ENCODE measurements at places on chromosomes 1 and 21.

DNA sequence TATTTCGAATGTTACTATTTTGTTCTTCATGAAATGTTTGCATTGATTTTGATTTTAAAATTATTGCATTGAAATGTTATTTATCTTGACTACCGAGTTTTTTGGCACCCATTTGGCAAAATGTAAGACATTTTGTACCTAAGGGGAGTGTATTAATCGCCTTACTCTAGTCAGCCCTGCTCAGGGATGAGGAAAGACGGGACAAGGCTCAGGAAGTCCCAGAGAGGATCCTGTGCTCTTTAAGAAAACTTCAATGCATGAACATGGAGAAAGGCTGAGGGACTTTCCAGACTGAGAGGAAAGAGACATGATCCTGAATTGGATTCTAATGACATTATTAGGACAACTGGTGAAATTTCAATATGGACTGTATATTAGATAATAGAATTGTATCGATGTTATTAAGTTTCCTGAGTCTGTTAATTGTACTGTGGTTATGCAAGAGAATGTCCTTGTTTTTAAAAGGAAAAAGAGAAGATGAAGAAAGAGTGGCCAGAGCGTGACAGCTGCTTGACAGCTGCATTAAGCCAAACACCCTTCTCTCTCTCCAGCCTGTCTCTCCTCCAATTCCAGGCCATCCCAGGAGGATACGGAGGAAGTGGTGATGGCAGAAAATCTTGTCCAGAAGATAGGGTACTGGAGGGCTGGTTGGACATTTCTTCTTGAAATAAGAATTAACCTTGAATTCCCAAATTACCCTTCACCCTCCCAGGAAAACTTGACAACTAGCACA is 66.0 kb downstream of the PLEKHA6 start:
- DNase-seq = no peak

GRCh38 chr1:53511933-53512806 is 53.0 kb downstream of the DMRTB1 start:
- DNase-seq = no peak

DNA sequence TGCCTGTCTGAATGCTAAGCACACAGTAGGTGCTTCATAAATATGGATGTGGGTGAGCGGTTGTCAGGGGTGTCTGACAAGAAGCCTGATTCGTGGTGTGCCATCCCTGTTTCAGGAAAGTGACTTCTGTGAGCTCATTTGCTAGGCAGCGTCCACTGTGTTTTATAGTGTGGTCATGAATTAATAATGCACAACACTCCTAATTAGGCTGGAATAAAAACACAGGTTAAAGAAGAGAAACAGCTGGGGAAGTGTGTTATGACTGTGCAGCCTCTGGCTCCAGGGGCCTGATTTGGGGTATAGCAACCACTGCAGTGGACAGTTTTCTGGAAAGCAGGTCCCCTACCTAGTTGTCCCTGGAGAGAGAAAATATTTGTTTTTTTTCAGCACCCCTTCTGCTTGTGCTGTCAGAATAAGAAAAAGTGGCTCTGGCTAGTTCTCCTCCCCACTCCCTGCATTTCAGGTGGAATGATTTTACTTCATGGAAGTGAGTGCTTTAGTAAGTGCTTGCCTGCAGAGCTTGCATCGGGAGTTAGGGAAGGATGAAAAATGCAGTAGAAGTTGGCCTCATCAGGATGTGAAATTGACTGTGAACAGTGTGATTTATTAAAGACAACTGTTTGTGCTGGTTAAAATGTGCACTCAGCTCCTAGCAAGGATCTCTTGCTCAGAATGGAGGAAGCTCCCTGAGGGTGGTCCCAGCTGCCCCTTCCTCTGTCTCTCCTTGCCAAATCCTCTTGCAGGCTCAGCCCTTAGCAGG is 333.8 kb downstream of the HHAT start:
- no peak for DNase-seq

DNA sequence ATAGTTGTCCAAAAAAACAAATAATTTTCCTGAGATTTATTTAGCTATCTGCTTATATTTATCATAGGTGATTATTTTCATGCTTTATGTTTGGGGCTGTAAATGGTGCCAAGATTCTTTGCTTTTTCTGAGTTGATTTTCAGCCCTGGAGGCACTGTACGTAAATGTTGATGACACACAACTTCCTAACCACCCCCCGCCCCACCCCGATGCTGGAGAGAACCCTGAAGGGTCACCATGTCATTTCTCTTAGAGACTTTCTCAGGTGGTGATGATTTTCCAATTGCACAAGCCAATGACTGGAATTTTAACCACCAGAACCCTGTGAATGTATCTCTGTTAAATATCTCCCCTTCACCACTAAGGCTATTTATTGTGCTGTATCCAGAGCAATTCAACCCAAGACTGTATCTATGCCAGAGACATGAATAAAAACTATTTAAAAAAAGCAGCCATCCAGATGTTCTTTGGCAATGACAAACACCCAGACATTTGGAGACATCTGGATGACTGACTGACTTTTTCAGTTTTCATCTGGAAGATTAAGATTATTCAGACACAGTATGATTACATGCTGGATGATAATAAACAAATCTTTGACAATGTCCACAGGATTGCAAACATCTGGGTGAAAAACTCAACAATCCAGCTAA is 346.0 kb downstream of the LMX1A start:
- DNase-seq = no peak

GRCh38 chr1:215987092-215987875 is 420.2 kb downstream of the KCTD3 start:
- DNase-seq = no peak

DNA sequence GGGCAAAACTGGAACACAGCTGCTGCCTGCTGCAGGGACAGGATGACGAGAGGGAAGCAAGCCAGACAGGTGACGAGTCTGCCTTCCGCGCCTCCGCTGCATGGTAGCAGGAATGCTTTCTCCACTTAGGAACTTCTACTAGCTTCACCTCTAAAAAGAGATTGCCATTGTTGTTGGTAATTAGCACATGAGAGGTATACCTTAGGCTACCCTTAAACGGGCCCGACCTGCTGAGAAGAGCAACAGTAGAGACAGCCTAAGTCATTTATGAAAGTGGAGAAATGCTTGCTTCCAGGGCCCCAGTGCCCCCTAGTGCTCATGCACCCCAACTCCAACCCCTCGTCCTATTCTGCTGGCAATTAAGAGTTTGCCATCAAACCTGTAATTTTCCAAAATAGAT is 96.9 kb upstream of the AKT3 start:
- no peak for DNase-seq

DNA sequence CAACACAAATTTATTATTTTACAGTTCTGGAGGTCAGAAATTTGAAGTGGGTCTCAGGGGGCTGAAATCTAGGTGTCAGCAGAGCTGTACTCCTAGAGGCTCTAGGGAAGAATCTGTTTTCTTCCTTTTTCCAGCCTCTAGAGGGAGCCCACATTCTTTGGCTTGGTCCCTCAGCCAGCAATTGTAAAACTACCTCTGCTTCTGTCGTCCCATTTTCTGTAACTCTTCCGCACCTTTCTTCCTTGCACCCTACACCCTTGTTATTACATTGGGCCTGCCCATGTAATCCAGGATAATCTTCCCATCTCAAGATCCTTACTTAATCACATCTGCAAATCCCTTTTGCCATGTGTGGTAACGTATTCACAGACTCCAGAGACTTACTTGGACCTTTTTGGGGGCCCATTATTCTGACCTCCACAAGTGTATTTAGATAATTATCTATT is 24.8 kb upstream of the THEM4 start:
- DNase-seq = no peak

DNA sequence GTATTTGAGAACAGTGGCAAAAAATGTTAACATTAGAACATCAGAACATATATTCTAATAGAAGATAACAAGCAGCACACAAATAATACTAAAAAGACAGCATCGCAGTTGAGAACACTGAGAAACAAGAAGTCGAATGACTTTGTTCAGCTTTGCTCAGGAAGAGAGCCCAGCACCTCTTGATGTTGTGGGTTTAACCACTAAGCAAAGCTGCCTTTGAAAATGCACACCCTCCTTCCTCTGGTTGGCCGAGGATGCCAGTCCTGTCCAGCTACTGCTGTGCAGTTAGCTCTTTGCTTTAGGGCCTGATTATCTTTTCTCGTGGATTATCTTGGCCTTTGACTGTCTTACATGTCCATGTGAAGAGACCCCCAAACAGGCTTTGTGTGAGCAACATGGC is 60.5 kb downstream of the SPATA46 start:
- DNase-seq = no peak

DNA sequence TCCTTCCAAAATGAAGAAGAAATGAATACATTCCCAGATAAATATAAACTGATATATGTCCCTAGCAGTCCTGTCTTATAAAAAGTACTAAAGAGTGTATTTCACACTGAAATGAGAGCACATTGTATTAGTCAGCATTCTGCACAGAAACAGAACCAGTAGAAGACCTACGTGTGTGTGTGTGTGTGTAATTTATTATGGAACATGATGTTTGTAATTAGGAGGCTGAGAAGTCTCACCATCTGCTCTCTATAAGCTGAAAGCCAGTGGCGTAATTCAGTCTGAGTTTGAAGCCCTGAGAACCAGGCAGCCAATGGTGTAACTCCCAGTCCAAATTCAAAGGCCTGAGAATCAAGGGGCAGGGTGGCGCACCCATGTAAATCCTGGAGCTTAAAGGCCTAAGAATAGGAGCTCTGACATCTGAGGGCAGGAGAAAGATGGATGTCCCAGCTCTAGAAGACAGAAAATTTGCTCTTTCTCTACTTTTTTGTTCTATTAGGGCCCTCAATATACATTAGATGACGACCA is 146.5 kb upstream of the LYPLAL1 start:
- DNase-seq = no peak

DNA sequence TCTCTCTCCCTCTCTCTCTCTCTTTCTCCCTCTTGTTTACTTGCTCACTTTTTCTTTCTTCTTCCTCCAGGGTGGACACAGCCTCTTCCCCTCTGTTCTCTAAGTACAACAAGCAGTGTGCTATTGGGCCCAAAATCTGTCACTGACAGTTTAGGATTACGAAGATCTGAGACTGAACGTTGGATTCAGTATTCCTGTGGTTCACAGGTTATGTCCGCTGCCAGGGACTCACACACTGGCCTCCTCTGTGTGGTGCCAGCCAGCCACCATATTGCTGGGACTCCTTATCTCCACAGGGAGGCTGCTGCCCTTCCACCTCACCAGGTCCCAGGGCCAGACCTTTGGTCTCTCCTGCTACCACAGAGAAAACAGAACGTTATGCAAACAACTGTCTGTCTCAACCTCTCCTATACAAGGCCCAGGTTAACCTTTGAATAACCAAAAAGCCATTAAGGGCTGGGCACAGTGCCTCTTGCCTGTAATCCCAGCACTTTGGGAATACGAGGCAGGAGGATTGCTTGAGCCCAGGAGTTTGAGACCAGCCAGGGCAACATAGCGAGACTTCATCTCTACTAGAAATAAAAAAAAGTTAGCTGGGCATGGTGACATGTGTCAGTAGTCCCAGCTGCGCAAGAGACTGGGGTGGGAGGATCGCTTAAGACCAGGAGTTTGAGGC is 171.9 kb upstream of the RAB4A start:
- DNase-seq = no peak

- no peak for DNase-seq
Observed at GRCh38 chr21:21907271-21907670, 909.1 kb downstream of the NCAM2 start.

DNA sequence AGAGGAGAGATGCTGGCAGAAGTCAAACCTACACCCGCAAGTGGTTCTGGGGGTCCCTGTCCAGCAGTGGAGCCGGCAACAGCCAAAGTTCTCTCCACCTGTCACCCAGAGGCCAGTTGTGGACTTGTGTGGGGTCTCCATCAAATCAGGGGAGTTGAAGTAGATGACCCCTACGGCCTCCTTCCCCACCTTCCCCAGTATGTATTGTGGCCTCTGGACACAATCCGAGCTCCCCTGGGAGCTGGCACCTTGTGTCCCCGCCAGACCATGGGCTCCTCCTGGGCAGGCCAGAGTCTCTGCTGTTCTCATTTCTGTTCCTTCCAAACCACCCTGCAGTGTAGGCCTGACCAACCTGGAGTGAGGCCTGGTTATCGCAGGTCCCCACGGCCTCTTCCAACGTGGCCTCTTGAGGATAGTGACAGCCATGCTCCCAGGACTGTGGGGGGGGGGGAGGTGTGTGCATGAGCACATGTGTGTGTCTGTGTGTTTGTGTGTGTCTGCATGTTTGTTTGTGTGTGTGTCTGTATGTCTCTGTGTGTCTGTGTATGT is 246.4 kb downstream of the MATN1 start:
- DNase-seq = no peak

- DNase-seq = no peak
Observed at GRCh38 chr1:183301239-183301638, 115.2 kb downstream of the LAMC2 start.

DNA sequence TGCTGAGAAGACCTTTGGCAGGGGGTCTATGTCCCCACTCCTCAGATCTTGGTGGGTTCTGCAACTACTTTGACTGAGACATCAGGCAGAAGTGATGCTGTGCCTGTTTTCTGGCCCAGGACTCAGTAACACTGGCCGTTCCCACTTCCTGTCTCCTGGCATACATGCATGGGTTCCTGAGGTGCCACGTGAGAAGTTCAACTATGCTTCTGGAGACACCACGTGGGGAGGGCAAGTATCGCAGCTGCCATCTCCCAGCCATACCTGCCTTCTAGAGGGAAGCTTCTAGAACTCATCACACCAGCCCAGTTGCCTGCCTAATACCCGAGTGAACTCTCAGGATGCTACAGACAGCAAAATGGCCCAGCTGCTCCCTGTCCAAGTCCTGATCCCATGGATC is 65.8 kb downstream of the TRABD2B start:
- DNase-seq = no peak

DNA sequence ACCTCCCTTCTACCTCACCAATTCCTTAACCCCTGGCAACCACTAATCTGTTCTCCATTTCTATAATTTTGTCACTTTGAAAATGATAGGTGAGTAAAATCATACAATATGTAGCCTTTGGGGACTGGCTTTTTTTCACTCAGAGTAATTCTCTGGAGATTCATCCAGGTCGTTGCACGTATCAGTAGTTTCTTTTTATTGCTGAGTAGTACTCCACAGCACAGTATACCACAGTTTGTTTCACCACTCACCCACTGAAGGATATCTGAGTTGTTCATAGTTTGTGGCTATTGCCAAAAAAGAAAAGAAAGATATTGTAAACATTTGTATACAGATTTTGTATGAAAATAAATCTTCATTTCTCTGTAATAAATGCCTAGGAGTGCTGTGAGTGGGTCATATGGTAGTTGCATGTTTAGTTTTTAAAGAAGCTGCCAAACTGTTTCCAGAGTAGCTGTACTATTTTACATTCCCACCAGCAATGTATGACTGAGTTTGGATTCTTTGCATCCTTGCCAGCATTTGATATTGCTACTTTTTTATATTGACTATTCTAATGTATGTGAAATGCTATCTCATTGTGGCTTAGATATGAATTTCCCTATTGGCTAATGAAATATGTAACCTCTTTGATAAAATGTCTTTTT is 3.7 kb downstream of the CHD1L start:
- no peak for DNase-seq

DNA sequence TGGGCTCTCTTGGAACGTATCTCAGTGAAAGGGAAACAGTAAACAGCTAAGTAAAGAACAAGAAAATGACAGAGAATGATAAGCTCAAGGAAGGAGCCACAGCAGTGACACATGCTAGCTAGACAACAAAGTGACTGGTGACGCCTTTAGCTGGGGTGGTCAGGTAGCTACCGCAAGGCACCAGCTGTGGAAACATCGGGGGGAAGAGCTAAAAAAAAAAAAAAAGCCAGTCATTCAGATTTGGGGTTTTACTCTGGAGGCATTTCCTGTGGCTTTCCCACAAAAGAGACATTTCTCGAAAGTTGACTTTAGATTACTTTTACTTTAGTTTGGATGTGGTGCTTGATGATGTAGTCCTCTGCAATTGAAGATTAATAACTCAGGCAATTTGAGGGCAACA is 2.1 kb downstream of the FHAD1 start:
- no peak for DNase-seq

GRCh38 chr1:204441558-204441957 is 29.9 kb upstream of the PPP1R15B start:
- DNase-seq = no peak
